ENCODE measurements at places on chromosomes 2 and 18.

GRCh38 chr18:48333563-48333962 is 75.6 kb downstream of the ZBTB7C start:
- DNase-seq = no peak

GRCh38 chr2:156356014-156356754 is 23.7 kb upstream of the NR4A2 start:
- DNase-seq = no peak

DNA sequence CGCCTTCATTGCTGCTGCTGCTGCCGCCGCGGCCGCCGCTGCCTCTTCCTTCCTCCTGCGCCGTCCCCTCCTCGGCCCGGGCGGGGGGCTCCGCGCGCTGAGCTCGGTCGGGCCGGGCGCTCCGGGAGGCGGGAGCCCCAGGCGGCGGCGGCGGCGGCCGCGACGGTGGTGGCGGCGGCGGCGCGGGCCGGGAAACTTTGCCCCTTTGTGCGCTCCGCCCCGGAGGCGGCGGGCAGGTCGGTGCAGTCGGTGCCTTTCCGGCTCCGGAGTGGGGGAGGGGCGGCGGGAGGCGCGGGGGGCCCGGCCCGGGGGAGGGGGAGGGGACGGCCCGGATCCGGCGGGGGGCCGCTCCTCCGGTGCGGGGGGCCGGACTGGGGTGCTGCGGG is 205 bp downstream of the TET3 start:
- DNase-seq = no peak

DNA sequence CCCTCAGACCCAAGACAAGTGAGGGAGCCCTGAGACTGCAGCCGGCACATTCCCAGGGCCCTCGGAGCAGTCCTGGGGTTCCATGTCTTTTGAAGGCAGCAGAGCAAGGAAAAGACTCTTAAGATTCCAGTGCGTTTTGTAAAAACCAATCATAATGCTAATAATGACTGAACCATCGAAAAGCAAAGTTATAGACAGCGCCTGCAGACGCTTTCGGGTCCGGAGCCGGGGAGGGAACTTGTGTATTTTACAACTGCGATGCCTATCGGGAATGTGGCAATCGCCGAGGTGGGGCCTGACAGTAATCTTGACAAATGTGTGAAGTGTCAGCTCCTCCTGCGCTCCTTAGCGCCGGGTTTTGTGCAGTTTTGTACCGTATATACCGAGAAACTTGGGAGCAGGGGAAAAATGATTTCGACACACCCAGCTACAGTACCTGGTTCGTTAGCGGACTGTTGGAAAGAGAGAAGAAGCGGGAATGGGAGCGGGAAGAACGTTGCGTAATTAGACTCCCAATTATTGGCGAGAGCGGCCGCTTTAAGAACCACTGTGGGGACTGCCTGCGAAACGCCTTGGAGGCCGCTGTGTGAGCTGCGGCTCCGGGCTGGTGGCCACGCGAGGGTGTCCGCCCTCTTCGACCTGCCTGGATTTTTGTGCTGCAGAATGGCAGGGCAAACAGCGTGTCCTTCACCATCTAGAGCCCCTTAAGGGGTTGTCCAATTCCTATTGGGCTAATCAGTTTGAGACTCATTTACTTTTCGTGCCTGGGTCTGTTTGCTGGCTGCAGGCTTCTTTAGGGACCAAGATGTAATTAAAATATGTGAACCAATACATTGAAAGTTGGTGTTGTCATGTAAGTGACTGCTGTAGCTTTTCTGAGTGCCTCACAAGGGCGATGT is 2.4 kb downstream of the EPAS1 start:
- DNase-seq = no peak

DNA sequence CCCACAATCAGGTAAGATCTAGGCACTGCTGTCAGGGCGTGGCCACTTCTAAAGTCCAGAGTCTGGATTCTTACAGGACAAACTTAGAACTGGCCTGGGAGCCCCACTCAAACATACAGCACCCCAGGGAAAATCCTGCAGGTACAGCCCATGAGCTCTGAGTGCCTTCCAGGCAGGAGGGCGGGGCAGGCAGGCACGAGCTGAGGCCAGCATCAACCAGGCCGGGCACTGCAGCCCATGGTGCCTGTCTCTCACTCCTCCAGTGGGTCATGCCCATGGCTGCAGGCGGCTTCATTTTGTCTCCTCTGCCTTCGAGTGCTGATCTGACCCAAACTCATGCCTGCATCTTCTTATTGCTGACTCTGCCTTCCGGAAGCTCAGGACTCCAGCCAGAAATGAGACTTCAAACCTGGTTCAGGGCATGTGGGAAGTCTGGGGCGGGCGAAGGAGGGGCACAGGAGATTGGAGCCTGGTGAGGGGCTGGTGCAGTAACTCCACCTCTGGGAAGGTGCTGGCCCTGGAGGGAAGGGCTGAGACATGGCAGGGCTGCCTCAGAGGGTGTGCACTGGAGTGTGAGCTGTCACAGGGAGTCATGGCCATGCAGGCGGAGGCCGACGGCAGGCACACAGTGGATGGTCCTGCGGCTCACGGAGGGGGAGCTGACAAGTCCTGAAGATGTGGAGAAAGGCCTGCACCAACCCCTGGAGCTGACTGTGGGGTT is 40.5 kb downstream of the HS6ST1 start:
- no peak for DNase-seq

DNA sequence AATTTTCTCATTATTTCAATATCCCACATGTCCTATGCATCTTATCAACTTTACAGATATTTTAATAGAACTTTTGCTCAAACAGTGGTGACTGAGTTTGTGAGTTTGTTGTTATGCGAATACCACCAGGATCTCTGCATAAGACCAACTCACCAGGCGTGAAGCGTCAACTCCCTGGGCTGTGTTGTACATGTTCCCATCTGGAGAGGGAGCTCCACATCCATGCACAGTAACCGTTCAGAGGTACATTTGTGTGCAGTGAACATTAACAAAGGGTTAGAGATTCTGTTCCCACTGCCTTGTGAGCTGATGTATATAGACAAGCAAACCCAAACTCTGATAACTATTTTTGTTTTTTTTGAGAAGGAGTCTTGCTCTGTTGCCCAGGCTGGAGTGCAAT is 188.7 kb downstream of the MYT1L start:
- DNase-seq = no peak

GRCh38 chr2:82257796-82258555 is 1953.4 kb upstream of the LRRTM1 start:
- DNase-seq = no peak

DNA sequence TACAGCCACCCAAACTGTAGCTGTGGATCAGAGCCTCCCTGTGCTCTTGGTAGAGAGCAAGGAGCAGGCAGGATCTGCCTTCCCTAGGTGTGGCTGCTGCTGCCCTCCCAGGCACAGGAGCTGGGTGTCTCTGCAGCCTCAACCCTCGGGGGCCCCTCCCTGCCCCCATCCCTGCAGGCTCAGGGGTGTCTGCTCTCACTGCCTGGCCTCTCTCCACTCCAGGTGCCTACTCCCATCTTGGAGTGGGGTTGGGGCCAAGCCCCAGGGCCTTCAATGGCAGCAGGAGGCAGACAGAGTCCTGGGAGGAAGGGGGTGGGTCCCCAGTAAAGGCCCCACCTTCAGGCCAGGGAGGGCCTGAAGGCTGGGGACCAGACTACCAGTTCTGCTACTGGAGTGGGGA is 189.7 kb upstream of the OSR1 start:
- DNase-seq = no peak

DNA sequence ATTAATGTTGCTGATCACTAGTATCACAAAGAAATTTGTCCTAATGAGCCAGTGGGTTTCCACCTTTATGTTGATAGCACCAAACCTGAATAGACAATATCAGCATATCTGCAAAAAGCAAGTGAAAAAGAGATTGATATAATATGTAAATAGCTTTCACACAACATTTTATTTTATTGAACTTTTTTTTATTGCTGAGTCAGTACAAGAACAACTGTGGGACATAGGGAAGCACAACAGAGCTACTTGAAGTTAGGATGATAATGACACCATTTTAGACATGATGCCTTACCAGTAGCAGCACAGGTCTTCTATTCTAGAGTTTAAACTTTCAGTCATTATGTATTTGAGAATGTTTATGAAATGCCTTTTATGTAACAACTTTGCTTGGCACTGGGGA is 554.1 kb upstream of the SETBP1 start:
- DNase-seq = no peak

- no peak for DNase-seq
Measured at GRCh38 chr2:126038861-126039260, 617.1 kb upstream of the GYPC start.

- no peak for DNase-seq
Measured at GRCh38 chr2:109486711-109487535, 126.8 kb downstream of the SEPTIN10 start.

GRCh38 chr2:98012561-98012991 is 16.8 kb upstream of the TMEM131 start:
- no peak for DNase-seq

GRCh38 chr2:60441800-60442199 is 111.7 kb downstream of the BCL11A start:
- DNase-seq = no peak

- DNase-seq = no peak
Measured at GRCh38 chr18:53134711-53135110, 794.7 kb downstream of the DCC start.

DNA sequence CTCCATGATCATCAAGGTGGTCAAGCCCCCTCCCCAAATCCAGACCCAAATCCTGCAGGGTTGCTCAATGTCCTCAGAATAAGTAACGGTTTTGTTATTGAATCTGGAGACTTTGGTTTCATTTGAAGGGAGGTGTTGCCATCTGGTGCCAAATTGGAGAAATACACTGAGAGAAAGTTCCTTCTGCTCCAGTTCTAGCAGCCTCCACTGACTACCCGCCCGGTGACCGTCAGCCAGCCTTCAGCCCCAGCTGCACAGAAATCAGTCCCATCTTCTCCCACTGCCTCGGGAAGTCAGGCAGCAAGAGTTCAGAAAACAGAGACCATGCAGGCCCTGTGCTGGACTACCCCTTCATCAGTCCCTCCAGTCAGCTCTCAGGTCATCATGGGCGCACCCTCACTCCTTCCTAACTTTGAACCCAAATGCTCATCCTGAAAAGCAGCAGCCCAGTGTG is 38.7 kb downstream of the PKDCC start:
- no peak for DNase-seq

- DNase-seq = no peak
Measured at GRCh38 chr18:26460449-26461091, 87.8 kb downstream of the KCTD1 start.

DNA sequence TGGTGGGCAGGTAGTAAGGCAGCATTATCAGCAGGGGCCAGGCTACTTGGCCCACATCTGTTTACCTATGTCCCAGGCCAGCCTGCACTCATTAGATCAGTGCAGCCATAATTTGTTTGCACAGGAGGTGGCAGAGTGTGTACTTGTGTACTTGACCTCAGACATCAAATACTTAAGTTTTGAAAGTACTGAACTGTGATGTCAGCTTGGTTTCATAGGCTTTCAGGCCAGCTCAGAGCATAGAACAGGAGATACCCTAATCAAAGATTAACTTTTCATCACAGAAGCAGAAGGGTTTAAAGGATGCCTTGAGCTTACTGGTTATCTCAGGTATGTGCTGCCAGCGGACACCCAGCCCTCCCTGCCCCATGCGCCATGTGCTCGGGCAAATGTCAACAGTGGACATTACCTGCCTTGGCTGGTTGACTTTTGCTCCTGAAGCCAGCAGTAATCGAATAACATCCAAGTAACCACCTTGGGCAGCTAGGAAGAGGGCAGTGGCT is 33.2 kb downstream of the ANKRD29 start:
- DNase-seq = no peak

GRCh38 chr2:39689272-39689841 is 23.6 kb downstream of the TMEM178A start:
- no peak for DNase-seq

GRCh38 chr2:193869564-193869963 is 1674.8 kb upstream of the TMEFF2 start:
- DNase-seq = no peak

All from type B pancreatic cell (in vitro differentiated cells).